ENCODE measurements at places on chromosomes 16 and 17.

GRCh38 chr17:72205822-72206221, 85.0 kb downstream of the SOX9 start:
- no peak for DNase-seq

- no peak for DNase-seq
These were observed 39.0 kb downstream of the ADCY9 start for GRCh38 chr16:4077174-4077649.

DNA sequence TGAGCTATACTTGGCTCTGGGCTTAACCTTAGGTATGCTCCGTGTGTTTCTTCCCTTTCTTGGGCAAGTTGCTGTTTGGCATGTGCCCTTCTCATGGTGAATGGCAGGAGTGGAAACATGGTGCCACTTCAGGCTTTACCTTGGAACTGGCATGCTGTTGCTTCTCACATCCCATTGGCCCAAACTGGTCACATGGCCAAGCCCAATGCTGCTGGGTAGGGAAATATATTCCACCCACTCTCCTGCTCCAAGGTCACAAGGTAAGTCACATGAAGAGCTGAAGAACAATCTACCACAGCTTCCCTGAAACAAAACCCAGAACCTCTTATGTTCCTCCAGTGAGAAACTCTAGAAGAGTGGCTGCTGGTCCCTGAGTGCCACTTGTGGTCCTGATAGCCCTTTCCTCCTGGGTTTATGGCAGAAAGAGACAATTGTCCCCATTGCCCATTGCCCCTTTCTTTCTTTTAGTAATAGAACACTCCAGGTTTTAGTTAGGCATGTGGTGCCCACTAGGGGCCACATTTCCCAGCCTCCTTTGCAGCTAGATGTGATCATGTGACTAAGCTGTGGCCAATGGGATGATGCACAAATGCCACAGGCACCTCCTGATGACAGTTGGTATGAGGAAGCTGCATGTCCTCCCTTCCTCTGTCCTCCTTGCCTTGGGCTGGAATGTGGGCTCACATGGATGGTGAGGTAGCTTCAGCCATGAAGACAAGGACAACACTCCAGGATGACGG, 50.3 kb downstream of the MEOX1 start:
- DNase-seq: no peak

GRCh38 chr16:89581045-89581695, 5.6 kb downstream of the CPNE7 start:
- no peak for DNase-seq

GRCh38 chr17:41695954-41696757, 7.5 kb downstream of the EIF1 start:
- DNase-seq: peak; percentile 45
